ENCODE measurements at places on chromosomes 6 and 20. TPM values are rescaled to one million over a fixed set of nuclear protein-coding genes. Genes with fewer than 3 reads are reported as not detected.

Gene HLA-DPA1
- total RNA-seq = not detected

Gene EYA2
- total RNA-seq = 3.2 TPM

Gene CDK19
- 5.3 TPM for total RNA-seq

Gene SNTA1
- total RNA-seq = 9.5 TPM

Gene MDFI
- total RNA-seq = 0.86 TPM

Gene PDYN
- total RNA-seq = not detected

Gene PTCRA
- not detected for total RNA-seq

Gene SMOC2
- total RNA-seq = not detected

Gene IL17A
- total RNA-seq = not detected

Gene SFTA2
- not detected for total RNA-seq

Gene TRIM15
- not detected for total RNA-seq

Gene LGSN
- 3.5 TPM for total RNA-seq

Gene MEI4
- total RNA-seq = not detected

Gene RHAG
- 0.07 TPM for total RNA-seq

Gene KPNA5
- total RNA-seq = 1.4 TPM

Gene KIF13A
- total RNA-seq = 20.1 TPM

Gene NCOA7
- 24.8 TPM for total RNA-seq

Gene ABHD16B
- not detected for total RNA-seq

Gene CGA
- total RNA-seq = not detected

Gene FBXO5
- 22.9 TPM for total RNA-seq

Gene ZSCAN31
- 2.0 TPM for total RNA-seq

Gene SLC9A8
- total RNA-seq = 9.3 TPM

Gene DUSP15
- total RNA-seq = 0.64 TPM

Gene PEX6
- total RNA-seq = 9.7 TPM

Gene SLC35F1
- total RNA-seq = 0.01 TPM

Gene IP6K3
- total RNA-seq = not detected

Gene PPP1R16B
- total RNA-seq = 0.14 TPM

Gene AFDN
- 19.2 TPM for total RNA-seq

Gene TRIM10
- not detected for total RNA-seq

Gene CHMP4B
- total RNA-seq = 186 TPM

Gene TTI1
- total RNA-seq = 22.8 TPM

Gene SOD2
- 180 TPM for total RNA-seq

Gene RAET1G
- 10.8 TPM for total RNA-seq

Gene HLA-DOA
- not detected for total RNA-seq

Gene NR2E1
- total RNA-seq = 0.09 TPM

Gene ACSS1
- total RNA-seq = 11.8 TPM

Gene HDGFL1
- total RNA-seq = not detected

Gene CPNE5
- 0.11 TPM for total RNA-seq

Gene PGC
- not detected for total RNA-seq
